ENCODE measurements at places on chromosomes 7 and 10.

- no peak for DNase-seq
Observed at GRCh38 chr10:5937016-5937415, 40.3 kb downstream of the IL15RA start.

- DNase-seq, result no peak
Observed at GRCh38 chr7:37601321-37601720, 82.2 kb upstream of the GPR141 start.

DNA sequence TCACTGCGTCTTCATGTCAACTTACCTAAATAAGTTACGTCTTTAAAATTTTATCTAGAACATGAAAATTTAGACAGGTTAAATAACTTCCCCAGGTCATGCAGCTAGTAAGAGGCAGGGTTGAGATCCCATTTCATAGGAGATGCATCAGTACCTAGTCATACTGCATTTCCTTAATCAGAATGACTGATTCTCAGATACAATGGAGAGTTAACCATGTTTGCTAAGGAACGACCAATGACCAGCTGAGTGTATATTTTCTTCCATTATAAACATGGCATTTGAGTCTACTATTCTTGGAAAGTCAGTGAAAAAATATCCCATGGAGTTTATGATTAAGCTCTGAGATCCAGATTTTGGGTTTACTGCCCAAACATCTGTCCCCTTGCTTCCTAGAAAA lies 39.6 kb downstream of the ENTPD1 start:
- no peak for DNase-seq

GRCh38 chr10:16597656-16598055 lies 76.0 kb upstream of the C1QL3 start:
- DNase-seq, result no peak

DNA sequence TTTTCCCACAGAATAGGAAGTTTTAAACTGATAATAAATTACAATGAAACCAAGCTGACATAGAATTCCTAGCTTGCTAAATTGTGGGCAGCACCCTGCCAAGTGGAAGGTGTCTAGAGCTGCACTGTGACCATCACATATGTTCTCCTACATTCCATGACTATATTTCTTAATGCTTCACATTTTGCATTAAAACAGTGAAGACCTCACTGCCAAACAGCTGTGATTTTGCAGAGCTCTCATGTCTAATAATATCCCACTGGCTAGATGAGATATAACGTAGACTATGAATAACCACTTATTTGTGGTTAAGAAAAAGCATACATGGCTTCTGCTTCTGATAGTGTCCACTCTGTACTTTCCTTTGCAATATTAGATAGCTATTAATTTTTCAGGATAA lies 228.3 kb upstream of the TEX47 start:
- DNase-seq, result no peak

DNA sequence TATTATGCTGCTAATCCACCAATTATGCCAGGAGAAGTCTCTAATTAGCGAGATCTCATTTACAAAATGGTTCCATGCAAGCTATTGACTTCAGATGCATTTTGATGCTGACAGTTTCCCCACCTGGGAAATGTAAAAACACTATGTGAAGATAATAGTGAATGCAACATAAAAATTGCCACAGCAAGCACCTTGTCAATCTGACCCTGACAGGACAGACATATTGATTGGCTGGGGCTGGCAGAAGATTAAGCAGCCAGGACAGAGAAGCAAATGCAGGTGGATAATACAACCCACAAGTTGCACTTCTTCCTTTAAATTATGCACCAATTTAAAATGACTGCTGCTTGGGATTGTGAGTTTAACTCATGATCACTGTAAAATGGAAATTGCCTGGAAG lies 642.8 kb upstream of the POT1 start:
- no peak for DNase-seq

GRCh38 chr7:74604326-74605020 lies 53.0 kb upstream of the GTF2I start:
- no peak for DNase-seq

DNA sequence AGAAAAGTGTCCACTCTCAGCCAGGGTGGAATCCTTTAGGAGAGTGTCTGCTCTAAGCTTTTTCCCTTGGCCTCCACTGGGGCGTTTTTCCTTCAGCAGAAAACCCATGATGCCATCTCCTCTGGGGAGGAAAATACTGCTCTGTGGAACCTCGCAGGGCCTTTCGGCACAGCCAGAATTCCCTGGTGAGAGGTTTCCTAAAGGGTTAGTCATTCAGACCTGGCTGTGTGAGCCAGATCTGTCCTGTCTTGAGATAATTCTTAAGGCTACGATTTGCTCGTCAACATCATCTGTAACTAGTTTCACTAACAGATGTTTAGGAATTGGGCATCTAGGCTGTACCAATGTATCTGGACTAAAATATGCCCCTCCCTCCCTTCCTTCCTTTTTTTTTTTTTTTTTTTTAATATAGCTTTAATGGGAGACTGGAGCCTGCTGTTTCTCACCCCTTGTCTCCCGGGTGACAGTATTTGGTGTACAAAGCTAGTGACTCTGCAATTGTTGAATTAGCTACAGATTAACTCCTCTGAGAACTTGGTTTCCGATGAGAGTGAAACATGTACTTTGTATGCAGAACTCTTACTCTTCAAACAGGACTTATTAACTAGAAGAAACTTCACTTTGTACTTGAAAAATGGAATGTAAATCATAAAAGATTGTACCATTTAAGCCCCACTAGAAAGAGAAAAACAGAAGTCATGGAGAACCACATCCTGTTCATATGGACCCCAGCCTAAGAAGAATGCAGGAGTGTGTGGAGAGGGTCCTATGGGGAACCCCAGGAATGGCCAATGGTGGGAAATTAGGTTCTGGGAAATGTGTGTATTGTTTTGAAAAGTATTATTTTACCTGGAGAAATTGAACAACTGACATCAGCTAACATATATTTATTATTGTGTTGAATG lies 230.9 kb downstream of the CAMK1D start:
- DNase-seq, result no peak

DNA sequence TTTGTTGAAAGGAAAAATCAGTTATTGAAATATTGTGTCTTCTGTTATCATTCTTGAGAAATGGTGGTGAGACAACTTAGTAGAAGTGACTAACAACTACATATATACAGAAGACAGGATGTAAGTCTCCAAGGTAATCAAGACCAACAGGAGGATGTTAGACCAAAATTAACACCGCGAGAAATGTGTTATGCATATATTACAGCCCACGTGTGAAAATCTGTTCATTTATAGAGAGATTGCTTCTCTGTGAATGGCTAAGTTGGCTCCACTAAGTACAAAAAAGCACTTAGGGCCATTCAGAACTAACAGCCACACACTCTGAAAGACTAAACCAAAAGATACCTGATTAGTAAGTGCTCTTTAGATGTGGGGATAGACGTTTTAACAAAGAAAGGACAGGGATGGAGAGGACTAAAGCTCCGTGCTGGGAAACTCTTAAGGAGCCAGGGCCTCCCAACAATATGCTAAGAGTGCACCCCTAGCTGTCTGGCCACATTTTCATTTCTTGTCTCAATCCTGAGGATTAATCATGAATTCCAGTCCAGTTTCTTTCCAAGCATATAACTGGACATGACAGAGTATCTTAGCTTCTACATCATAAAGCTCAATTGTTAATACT lies 26.5 kb downstream of the HDAC9 start:
- no peak for DNase-seq

DNA sequence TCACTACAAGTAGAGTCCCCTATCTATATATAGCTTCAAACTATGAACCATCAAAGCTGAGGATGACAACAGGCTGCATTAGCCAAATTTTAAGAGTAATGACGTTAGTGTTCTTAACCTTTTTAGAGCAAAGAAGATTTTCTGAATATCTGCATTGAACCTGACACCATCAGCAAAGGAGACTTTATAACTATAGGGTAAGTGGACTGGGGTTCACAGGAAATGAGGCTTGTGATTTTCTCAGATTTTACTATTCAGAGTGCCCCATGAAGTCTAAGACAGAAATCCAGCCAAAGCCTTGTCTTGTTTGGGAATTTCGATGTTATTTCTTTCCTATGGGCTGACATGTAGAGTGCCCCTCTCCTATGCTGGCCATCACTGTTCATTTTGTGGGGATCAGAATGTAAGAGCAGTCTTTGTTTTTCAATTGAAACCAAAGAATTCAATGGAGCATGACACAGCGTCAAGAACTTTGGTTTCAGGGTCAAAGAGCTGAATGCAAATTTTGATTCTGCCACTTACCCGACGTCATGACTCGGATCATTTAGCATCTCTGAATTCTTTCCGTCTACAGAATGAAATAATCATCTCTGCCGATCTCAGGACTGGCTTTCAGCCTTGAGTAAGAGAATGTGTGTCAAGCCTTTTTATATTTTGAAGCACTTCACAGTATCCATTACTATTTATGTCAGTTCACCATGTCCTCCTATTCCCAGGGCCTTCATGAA lies 52.7 kb downstream of the DENND11 start:
- DNase-seq, result no peak

GRCh38 chr7:140153666-140154161 lies 23.1 kb downstream of the KDM7A start:
- no peak for DNase-seq

GRCh38 chr7:92266415-92267241 lies 20.9 kb downstream of the ANKIB1 start:
- no peak for DNase-seq

DNA sequence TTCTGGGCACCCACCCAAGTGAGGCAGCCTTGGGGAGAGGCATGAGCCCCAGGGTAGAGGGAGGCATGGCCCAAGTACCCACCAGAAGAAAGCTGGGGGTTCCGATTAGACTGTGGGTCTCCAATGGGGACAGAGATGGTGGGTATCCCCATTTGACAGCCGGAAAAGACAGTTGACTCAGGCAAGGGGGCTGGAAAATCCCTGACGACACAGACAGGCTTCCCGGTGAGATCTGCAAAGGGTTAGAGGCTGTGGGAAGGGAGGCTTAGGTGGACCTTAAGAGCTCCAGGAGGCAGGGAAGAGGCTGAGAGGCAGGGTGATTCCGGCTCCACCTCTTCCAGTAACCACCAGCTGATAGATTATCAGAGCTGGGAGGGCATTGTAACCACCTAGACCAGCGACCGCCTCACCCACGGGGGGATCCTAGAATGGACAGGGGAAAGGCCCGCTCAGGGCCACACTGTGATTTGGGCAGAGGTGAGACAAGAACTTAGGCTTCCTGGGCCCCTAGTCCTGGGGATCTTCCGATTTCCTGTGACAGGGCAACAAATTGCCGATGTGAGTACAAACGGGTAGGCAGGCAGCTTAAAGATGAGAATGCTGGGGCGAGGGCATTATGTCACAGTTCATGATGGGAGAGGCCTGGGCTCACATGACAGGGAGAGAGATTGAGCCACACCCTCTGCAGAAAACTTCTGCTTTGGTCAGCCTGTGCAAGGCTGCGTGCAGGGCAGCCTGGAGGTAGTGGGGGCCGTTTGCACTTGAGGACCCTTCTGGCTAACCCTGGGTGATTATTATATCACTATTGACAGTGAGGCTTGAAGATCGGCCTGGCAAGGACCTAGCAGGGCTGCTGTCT lies 5.4 kb downstream of the TBATA start:
- DNase-seq, result no peak

Data from stimulated activated CD4-positive, alpha-beta T cell treated with anti-CD3 and anti-CD28 coated beads, Interleukin-1b, Interleukin-23, amount 100 ng/mL, for 1 hour (primary cell).